ENCODE measurements at places on chromosomes 6 and 20.

- peak; percentile 1 for DNase-seq
Measured at GRCh38 chr6:78810146-78810545, 57.2 kb upstream of the IRAK1BP1 start.

DNA sequence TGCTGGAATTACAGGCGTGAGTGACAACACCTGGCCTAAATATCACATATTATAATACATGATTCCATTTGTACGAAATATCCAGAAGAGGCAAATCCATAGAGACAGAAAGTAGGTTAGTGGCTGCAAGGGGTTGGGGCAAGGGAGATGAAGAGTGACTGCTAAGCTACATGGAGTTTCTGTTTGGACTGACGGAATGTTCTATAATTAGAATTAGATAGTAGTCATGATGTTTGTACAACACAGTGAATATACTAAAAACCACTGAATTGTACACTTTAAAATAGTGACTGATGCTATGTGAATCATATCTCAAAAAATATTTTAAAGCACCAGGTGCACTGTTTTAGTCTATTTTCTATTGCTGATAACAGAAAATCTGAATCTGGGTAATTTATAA is 3.7 kb upstream of the HEBP2 start:
- no peak for DNase-seq

DNA sequence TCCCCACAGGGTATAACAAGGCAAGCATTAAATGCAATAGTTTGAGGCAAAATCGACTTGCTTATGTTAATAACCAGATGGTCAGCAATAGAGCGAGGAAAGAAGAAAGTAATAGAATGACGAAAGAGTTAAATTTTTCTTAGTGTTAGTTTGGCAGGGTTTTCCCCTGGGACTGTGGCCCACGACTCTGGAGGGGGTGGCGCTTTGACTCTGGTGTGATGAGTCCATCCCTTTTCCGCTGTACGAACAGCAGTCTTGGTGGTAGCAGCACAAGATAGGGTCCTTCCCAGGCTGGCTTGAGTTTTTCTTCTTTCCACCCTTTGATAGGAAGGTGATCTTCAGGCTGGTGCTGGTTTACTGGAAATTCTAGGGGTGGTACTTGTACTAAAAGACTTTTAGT is 69.2 kb upstream of the GMDS start:
- DNase-seq, result no peak

DNA sequence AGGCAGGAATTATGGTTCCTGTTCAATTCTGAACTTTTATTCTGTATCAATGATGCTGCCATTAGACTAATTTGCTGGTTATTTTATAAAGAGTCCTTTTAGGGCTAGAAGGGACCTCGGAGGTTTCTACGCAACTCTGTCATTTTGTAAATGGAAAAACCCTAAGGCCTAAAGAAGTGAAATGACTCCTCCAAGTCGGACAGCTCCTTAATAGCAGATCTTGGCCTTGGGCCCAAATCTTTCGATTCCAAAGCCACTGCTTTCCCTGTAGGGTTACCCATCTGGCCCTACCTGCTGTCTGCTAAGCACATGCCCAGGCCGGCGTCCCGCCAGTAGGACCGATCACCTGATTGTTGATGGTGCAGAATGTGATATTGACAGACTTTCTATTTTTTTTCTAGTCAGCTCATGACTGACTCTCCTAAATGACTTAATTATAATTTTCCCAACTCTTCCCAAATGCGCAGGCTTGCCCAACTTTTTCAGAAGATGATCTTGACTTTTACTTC is 40.2 kb downstream of the PLEKHG1 start:
- no peak for DNase-seq

All from AG09319 (cell line).